A549 treated with DMSO at 1 μM for 4 hours (cell line): ENCODE measurements at places on chromosomes 16 and 17. TPM values are rescaled to one million over a fixed set of nuclear protein-coding genes. Genes with fewer than 3 reads are reported as not detected.

Gene KRTAP2-3
- total RNA-seq = 0.12 to 0.13 TPM in 2 of 5 replicates, not detected in the others

Gene KIFC3
- 161 to 215 TPM (median 203 TPM) in 5 replicates for total RNA-seq

Gene VTN
- total RNA-seq = 17.2 to 27.4 TPM (median 19.3 TPM) in 5 replicates

Gene TELO2
- total RNA-seq = 33.6 to 43.6 TPM (median 41.1 TPM) in 5 replicates

Gene TOM1L1
- total RNA-seq = 35.2 to 43.3 TPM (median 39.4 TPM) in 5 replicates

Gene RGS11
- 3.5 to 4.7 TPM (median 4.4 TPM) in 5 replicates for total RNA-seq
